Muscle of leg (tissue), 16 donors: ENCODE measurements at places on chromosomes 12 and 14. TPM values are rescaled to one million over a fixed set of nuclear protein-coding genes. Genes with fewer than 3 reads are reported as not detected.
A peak's percentile ranks its signal among the peaks of the same experiment; 100 is the strongest.

DNA sequence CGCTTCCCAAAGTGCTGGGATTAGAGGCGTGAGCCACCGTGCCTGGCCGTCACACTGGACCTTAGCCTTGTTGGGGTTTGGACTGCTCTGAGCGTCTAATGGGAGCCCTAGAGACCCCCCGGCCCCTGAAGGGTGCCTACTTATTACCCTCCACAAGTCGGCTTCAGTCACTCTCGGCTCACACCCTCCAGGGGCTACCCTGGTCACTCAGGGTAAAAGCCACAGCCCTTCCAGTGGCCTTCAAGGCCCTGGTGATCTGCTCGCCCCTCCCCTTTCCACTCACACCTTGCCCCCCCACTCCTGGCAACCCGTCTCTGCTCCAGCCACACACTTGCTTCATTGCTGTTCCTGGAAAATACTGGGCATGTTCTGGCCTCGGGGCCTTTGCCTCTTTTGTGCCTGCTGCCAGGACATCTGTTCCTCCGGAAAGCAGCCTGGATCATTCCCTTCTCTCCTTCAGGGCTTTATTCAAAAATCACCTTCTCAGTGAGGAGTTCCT is 3.6 kb upstream of the MORN3 start:
- peaks cover 15% of the 10 kb centered on the region for H3K4me1 ChIP-seq
- DNase-seq, result peak; percentile 86
- no peaks in the 10 kb centered on the region for H3K27me3 ChIP-seq

GRCh38 chr12:44159216-44159615 is 323.3 kb downstream of the TMEM117 start:
- H3K27me3 ChIP-seq, result no peaks in the 10 kb centered on the region
- no peaks in the 10 kb centered on the region for H3K36me3 ChIP-seq
- no peak overlapping the region for H3K27ac ChIP-seq
- no peaks in the 10 kb centered on the region for H3K4me1 ChIP-seq

DNA sequence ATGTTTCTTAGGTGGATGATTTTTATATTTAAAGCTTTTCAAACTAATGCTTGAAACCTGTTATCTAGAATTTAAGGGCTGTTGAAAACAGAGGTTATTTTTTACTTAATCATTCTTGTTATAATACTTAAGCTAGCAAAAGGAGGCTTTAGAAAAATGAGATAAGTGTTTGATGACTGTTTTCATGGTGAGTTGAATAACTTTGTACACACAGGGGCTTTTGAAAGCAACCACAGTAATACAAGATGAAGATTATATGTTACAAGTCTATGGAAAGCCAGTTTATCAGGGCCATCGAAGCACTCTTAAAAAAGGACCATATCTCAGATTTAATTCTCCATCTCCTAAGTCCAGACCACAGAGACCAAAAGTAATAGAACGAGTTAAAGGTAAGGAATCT is 33.3 kb downstream of the KIAA0586 start:
- DNase-seq, result no peak
- H3K4me1 ChIP-seq, result no peaks in the 10 kb centered on the region
- H3K27me3 ChIP-seq, result no peaks in the 10 kb centered on the region
- peaks cover 21% of the 10 kb centered on the region for H3K36me3 ChIP-seq

DNA sequence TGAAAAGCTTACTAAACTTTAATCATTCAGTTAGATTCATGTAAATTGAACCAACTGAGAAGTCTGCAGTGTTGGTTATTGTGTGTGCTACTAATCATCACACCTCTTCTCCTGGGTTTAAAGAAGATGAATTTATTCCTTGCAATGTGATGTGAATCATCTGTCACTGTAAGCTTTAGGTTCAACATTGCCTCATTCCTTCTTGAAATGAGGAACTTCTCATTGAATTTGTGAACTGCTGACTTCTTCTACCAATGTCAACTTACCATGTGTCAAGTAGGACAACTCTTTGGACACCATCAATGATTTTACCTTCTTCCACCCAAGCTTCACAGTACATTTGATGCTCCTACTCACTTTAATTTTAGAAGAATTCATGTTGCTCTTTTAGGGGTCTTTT is 17.4 kb upstream of the PRB2 start:
- H3K27ac ChIP-seq, result no peak overlapping the region
- no peaks in the 10 kb centered on the region for H3K36me3 ChIP-seq
- H3K4me3 ChIP-seq, result no peak overlapping the region
- H3K4me1 ChIP-seq, result no peaks in the 10 kb centered on the region
- no peaks in the 10 kb centered on the region for H3K27me3 ChIP-seq
- no peak for DNase-seq

RAD9B gene
- 3.5 TPM for total RNA-seq

SLC8A3 gene
- 5.5 TPM for total RNA-seq

- no peak overlapping the region for H3K4me3 ChIP-seq
- H3K36me3 ChIP-seq, result no peaks in the 10 kb centered on the region
- no peak for DNase-seq
- no peaks in the 10 kb centered on the region for H3K27me3 ChIP-seq
Observed at GRCh38 chr12:56948457-56948777, 9.0 kb downstream of the RDH16 start.

DNA sequence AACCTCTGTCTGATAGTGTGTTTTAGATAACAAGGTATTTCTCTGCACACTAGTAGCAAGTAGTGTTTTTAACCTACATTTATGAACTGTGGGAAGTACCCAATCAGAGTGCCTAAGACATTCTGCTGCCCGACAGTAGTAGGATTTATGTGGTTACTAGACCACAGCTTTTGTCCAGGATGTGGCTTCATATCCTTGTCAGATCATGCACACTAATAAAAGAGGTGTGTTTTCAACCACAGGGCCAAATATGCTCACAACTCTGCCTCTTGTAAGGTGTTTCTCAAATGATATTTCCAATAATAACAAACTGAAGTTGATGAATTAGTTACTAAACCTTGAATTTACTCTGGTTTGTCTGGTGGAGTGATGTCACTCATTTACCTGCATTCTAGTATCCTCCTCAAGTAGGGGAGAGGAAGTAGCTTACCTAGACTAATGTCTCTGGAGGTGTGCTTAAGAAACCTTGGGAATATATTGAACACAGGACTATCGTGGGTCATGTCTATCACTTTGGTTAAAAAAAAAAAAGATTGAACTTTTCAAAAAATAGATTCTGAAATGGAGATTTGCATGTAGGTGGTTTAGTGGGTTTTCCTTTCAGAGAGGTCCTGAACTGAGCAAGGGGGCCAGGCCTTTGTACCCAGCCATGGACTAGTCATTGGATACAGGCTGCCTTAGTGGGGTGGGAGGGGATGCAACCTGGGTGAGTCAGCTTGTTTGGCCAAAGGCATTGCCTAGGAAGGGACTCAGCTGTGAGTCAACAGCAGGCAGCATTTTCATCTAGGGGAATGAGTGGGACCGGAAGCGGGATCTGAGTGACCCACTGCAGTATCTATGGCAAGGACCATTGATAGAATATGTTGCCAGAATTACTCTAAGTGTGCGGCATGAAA is 14.1 kb downstream of the FBXW8 start:
- H3K4me3 ChIP-seq, result no peak overlapping the region
- H3K4me1 ChIP-seq, result peaks cover 2% of the 10 kb centered on the region
- H3K27me3 ChIP-seq, result no peaks in the 10 kb centered on the region

- DNase-seq, result no peak
- H3K4me3 ChIP-seq, result no peak overlapping the region
- H3K4me1 ChIP-seq, result no peaks in the 10 kb centered on the region
- H3K36me3 ChIP-seq, result no peaks in the 10 kb centered on the region
Observed at GRCh38 chr14:52987514-52987913, 36.7 kb upstream of the FERMT2 start.

GRCh38 chr14:95058491-95058890 is 98.8 kb downstream of the DICER1 start:
- no peak overlapping the region for H3K27ac ChIP-seq
- no peaks in the 10 kb centered on the region for H3K36me3 ChIP-seq
- no peaks in the 10 kb centered on the region for H3K27me3 ChIP-seq

- H3K27me3 ChIP-seq, result no peaks in the 10 kb centered on the region
- peak overlapping the region; percentile 76 for H3K4me3 ChIP-seq
- peak overlapping the region; percentile 92 for H3K27ac ChIP-seq
- peak; percentile 88 for DNase-seq
- peaks cover 35% of the 10 kb centered on the region for H3K4me1 ChIP-seq
- peaks cover 7% of the 10 kb centered on the region for H3K36me3 ChIP-seq
Observed at GRCh38 chr12:106248312-106248845, 559 bp upstream of the CKAP4 start.

DNA sequence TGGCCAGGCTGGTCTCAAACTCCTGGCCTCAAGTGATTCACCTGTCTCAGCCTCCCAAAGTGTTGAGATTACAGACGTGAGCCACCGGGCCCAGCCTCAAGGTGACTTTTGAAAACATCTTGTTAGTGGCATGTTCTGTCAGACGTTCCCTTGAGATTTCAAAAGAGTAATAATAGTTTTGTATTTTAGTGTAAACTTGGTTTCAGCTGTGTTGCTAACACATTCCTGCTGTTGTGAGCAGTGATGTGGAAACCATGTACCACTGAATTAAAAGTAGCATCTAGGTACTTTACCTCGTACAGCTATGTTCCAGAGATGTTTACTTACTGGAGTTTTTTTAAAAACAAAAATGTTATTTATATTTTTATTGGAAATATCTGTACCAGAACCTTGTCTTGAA is 111.3 kb downstream of the AEBP2 start:
- H3K4me3 ChIP-seq, result no peak overlapping the region
- H3K36me3 ChIP-seq, result no peaks in the 10 kb centered on the region
- no peaks in the 10 kb centered on the region for H3K27me3 ChIP-seq
- peaks cover 26% of the 10 kb centered on the region for H3K4me1 ChIP-seq
- no peak overlapping the region for H3K27ac ChIP-seq

GRCh38 chr12:79841248-79841877 is 93.5 kb downstream of the PPP1R12A start:
- no peaks in the 10 kb centered on the region for H3K4me1 ChIP-seq
- H3K27me3 ChIP-seq, result no peaks in the 10 kb centered on the region
- peaks cover 22% of the 10 kb centered on the region for H3K36me3 ChIP-seq
- DNase-seq, result no peak
- H3K27ac ChIP-seq, result peak overlapping the region; percentile 15
- no peak overlapping the region for H3K4me3 ChIP-seq

- H3K27ac ChIP-seq, result no peak overlapping the region
- H3K4me1 ChIP-seq, result no peaks in the 10 kb centered on the region
- no peaks in the 10 kb centered on the region for H3K36me3 ChIP-seq
- DNase-seq, result no peak
Observed at GRCh38 chr12:5966486-5967095, 21.5 kb upstream of the ANO2 start.

DNA sequence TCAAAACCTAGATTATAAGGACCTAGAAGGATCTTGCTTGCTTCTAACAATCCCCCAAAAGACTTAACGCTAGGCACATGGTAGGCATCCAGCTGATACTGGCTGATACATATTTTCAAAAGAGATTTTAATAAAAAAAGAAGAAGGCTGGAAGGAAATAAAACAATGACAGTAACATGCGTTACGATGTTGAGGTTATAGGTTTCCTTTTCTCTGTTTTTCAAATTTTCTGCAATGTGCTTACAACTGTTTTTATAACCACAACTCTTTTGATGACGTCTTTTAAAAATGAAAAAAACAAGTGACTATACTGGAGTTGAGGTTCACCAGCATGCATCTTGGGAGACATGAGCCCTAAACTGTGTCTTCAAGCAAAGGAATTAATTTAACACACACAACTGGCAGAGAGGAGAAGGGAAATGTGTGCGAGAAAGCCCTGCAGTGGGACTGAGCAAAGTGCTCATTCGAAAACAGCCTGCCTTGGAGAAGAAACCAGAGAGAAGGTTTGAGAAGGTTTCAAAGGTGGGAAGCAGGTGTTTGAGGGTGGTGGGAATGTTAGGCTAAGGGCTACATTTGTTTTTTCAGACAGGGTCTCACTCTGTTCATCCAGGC is 80.4 kb downstream of the DUSP16 start:
- H3K36me3 ChIP-seq, result peaks cover 45% of the 10 kb centered on the region
- no peak overlapping the region for H3K4me3 ChIP-seq
- H3K4me1 ChIP-seq, result peaks cover 5% of the 10 kb centered on the region
- DNase-seq, result no peak

DNA sequence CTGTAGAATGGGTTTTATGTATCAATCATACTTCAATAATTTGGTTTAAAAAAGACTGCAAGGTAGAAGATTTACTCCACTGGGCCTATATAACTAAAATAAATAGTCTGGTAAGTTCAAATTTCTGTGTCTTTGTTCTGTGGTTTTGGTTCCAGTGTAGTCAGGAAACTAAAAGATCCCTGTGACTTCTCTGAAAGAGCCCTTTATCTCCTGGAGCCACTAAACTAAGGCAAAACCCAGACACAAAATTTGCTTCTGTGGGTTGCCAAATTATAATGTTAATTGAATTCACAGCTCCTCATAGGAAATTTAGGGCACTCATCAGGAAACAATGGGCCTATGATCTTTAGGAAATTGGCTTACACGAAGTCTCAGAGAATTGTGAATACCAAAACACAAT is 1038.4 kb downstream of the GALC start:
- no peaks in the 10 kb centered on the region for H3K27me3 ChIP-seq
- H3K4me3 ChIP-seq, result no peak overlapping the region
- no peaks in the 10 kb centered on the region for H3K4me1 ChIP-seq
- no peak for DNase-seq
- H3K36me3 ChIP-seq, result no peaks in the 10 kb centered on the region

DNA sequence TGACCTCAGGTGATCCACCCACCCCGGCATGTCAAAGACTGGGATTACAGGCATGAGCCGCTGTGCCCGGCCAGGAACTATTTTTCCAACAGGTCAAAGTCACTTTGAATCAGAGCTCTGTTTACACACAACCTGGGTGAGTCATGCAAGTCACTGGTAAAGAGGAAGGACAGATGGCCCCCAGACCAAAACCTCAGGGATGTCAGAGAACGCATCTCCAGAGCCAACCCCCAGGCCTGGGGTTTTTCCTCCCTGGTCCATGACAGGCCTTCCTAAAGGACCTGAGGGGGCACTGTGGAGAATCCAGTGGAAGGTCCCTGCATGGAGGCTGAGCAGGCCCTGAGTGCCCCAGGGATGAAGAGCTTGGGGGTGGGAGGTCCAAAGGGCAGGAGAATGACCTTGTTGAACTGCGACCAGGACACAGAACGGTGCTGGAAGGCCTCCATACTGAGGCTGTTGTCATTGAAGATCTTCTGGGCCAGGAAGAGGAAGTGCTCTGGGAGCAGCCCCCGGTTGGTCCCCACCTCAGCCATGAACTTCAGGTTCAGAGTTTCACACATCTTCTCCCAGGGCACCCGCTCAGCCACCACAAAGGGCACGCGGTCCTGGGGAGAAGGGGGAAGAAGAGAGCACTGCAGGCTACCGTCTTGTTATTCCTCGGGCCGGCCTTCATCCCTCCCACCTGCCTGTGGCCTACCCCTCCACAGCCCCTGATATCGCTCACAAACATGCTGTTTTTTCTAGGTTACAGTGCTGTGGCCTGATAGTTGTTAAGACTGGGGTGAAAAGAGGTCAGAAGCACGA is 9.1 kb downstream of the STAT6 start:
- no peak for DNase-seq
- H3K4me3 ChIP-seq, result no peak overlapping the region
- H3K4me1 ChIP-seq, result peaks cover 33% of the 10 kb centered on the region
- no peaks in the 10 kb centered on the region for H3K27me3 ChIP-seq
- peaks cover 44% of the 10 kb centered on the region for H3K36me3 ChIP-seq

DNA sequence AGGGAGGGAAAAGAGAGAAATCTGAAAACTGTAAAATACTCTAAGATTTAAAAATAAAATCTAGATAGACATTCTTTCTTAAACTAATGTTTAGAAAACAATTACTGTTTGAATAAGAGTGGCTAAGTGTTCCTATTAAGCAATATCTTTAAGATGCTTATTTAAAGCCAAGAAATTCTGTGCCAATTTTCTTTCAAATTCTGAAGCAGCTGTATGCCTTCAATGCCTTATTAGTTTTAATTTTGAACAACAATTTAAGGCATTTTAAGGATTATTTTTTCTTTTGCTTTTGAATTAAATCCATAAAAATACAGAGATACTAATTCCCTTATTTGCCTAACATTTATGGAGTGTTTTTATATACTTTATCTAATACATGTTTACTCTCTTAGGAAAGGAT is 50.3 kb upstream of the KITLG start:
- H3K4me1 ChIP-seq, result no peaks in the 10 kb centered on the region
- peak; percentile 15 for DNase-seq
- H3K27me3 ChIP-seq, result no peaks in the 10 kb centered on the region
- no peak overlapping the region for H3K4me3 ChIP-seq
- no peaks in the 10 kb centered on the region for H3K36me3 ChIP-seq
